ENCODE measurements at places on chromosomes 2 and 18.

- DNase-seq: no peak
Measured at GRCh38 chr2:203909261-203909967, 27.1 kb upstream of the ICOS start.

GRCh38 chr2:39511219-39511604, 74.1 kb upstream of the MAP4K3 start:
- DNase-seq: no peak

DNA sequence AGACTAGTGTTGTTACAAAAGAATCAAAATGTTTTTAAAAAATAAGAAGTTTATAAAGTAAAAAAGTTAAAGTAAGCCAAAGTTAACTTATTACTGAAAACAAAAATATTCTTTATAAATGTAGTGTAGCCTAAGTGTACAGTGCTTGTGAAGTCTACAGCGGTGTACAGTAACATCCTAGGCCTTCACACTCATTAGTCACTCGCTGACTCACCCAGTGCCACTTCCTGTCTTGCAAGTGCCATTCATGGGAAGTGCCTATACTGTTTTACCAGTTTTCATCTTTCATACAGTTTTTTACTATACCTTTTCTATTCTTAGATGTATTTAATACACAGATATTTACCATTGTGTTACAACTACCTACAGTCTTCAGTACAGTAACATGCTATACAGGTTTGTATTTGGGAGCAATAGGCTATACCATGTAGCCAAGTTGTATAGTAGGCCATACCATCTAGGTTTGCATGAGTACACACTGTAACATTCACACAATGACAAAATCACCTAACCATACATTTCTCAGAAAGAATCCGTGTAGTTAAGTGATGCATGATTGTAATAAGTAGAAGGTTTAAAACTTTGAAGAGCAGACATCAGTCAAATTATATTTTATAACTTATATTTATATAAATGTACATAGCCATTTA, 13.4 kb downstream of the SERPINB7 start:
- DNase-seq: peak; percentile 22

DNA sequence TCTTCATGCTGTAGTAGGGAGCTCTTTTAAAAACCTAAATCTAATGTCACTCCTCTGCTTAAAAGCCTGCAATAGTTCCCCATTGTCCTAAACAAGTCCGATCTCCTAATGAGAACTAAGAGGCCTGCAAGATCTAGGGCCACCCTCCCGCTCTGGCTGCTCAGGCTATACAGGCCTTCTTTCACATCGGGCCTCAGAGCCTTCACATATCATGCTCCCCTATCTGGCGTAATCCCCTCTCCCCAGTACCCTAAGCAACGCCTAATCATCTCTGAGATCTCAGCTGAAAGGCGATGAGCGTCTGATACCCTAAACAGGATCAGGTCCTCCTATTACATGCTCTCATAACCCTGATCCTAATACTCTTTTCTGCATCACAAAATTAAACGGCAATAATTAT, 1.9 kb downstream of the MAP4K3 start:
- DNase-seq: no peak

- DNase-seq: no peak
Measured at GRCh38 chr2:229090225-229090624, 180.9 kb downstream of the PID1 start.

GRCh38 chr18:76958692-76959341, 136.5 kb downstream of the ZNF236 start:
- DNase-seq: no peak

DNA sequence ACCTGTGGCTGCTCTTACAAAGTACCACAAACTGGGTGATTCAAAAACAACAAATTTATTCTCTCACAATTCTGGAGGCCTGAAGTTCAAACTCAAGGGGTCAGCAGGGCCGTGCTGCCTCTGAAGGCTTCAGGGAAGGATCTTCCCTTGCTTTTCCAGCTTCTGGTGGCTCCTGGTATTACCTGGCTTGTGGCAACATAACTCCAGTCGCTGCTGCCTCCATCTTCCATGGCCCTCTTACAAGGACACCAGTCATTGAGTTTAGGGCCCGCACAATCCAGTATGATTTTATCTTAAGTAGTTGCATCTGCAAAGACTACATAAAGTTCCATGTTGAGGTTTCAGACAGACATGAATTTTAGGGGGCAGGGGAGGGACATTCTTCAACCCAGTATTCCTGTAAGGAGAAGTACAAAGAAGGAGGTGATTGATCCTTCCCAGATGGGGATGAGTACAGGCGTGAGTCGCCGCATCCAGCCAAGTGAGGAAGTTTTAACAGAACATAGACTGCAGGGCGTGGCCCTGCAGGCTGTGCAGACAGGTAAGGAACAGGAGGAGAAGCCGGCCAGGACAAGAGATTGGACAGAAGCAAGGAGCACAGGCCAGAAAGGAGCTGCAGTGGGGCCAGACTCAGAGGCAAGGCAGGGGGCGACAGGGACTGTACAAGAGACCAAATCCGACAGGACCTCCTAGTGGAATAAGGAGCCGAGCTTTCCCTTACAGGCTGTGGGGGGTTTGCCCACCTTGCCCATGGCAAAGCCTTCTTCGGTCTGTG, 44.4 kb upstream of the BZW1 start:
- DNase-seq: no peak

DNA sequence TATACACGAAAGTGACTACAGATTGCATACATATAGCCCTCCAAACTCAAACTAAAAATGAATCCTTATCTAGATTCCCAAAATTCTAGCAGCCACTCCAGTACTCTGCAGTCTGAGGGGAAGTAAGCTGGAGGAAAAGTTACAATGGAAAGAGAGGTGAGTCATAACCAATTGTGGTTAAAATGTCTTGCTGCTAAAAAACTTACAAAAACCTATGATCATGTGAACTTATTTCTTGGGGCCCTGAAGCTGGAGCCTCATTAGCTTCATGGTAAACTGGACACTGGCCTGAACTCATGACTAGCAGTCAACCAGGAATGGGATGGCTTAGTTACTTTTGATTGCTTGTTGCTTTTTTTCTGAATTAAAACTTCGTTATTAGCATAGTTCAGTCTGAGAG, 175.9 kb downstream of the SLC4A3 start:
- no peak for DNase-seq

GRCh38 chr18:57630754-57631595, 9.3 kb upstream of the NARS1 start:
- DNase-seq: no peak

GRCh38 chr2:46520130-46520711, 40.9 kb downstream of the TMEM247 start:
- no peak for DNase-seq

DNA sequence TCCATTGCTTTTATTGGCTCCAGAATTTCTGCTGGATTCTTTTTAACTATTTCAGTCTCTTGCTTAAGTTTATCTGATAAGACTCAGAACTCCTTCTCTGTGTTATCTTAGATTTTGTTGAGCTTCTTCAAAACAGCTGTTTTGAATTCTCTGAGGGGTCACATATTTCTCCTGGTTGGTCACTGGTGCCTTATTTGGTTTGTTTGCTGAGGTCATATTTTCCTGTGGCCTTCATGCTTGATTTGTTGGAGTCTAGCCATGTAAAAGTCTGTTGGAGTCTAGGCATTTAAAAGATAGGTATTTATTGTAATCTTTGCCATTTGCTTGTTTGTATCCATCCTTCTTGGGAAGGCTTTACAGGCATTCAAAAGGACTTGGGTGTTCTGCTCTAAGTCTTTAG, 398.7 kb downstream of the DSEL start:
- no peak for DNase-seq

Measured in activated CD8-positive, alpha-beta memory T cell treated with anti-CD3 and anti-CD28 coated beads for 1 hour (primary cell).